ENCODE measurements at places on chromosomes 3 and 15.

DNA sequence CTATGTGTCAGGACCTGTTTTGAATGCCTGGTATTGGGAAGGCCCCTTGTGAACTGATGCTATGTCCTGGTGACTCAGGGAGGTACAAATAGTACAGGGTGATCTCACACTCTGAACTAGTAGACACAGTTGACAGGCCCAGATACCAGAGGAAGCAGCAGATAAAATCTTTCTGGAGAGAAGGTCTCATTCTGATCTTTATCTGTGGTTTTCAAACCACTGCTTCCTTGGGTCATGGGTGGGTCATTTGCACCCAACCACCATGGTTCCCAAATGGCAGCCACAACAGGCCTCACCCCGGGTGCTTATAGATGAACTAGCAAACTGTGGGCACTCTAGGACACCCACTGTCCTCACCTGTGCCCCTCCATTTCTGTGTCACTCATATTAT is 43.4 kb downstream of the PXYLP1 start:
- DNase-seq = no peak

DNA sequence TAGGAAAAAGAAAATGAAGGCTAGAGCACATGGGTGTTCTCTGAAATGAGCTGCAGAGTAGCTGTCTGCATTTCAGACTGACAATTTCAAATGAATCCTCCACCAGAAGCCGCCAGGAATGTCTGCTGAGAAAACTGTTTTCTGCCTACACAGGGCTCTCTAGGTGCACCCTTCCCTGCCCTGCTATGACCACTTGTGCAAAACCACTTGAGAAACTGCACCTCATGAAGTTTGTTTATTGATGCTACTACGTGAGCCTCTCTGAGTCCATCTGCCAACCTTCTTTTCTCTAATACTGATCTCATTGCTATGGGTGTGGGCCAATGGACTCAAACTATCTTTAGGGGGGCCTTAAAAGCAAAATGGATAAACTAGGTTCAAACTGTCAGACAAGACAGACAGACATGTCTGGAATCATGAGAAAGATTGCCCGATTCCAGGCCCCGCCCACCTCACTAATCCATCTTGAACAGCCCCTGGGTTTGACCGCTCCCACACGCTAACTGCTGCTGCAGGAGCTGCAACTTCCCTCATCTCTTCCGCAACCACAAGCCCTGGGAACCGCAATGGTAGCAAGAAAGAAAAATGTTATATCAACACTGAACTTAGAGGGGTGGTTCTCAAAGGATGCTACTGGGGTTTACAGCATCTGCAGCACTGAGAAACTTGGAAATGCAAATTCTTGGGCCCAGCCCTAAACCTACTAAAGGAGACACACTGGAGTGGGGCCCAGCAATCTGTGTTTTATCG is 9.0 kb upstream of the CD47 start:
- no peak for DNase-seq

- no peak for DNase-seq
These were observed 138.2 kb upstream of the CNTN4 start for GRCh38 chr3:1960506-1960905.

- DNase-seq = peak; percentile 58
These were observed 1.2 kb downstream of the KLF13 start for GRCh38 chr15:31327669-31328427.

DNA sequence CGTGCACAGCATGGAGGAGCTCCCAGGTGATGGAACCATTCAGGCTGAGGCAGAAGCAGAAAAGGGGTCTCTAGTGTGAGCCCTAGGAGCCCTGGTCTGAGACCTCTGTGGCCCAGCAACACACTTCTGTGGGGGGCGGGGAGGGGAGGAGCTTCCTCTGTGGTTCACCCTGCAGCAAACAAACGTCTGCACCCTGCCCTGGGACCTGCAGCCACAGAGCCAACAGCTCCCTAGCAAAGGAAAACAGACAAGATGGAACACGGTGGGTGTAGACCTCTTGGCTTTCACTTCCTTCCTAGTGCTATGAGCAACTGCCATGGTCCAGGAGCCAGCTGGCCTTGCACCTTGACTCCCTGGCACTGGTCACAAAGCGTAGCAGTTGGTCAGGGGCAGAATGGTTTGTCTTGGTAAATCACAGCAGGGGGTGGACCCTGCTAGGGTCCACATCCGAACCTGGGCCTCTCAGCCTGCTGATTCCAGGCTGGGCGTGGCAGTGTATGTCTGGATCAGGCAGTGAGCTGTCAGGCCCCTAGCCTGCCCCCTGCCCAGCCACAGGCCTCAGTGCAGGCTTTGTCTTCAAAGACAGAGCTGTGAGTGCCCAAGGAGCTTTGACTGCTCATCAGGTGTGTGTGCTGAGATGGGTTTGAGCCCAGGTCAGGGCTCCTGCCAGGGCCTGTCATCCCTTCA is 6.7 kb downstream of the AMIGO3 start:
- no peak for DNase-seq

GRCh38 chr3:71881041-71881440 is 96.1 kb upstream of the PROK2 start:
- no peak for DNase-seq
